Effector memory CD4-positive, alpha-beta T cell (primary cell): ENCODE measurements at places on chromosomes 2 and 18.
A peak's percentile ranks its signal among the peaks of the same experiment; 100 is the strongest.

DNA sequence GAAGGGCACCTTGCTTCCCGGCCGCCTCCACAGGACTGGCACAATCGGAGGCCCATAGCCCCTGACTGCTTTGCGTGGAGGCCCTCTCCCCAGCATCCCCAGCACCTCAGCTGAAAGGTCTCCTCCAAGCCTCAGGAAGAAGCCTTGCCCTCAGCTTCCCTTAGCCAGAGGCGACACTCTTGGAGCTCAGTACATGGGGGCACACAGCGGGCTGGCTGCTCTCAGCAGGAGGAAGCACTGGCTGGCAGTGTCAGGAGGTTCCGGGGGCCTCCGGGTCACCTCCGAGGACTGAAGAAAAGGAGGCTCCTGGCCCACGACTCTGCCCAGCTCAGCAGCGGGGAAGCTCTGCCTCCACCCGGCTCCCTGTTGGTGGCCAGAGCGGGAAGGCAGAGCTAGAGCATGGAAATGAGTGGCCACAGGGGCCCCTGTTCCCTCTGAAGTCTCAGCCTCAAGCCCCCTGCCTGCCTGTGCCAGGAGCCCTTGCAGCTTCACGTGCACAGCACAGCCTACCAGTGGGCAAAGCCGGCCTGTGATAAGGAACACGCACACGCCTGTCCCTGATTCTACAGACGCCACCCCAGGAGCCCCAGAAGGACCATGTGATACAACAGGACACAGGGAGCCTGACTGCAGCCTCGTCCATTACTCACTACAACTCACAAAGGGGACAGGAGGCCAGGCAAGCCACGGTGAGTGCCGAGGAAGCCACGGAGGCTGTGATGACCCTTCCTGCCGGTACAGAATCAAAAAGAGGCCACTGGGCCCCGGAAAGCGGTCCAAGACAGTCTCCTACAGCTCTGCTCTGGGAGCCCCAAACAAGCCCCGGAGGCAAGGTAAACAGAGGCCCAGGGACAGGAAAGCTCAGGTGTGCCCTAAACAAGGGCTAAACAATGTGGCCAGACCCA is 15.5 kb downstream of the HDAC4 start:
- no peaks in the 10 kb centered on the region for H3K36me3 ChIP-seq
- no peak overlapping the region for H3K27ac ChIP-seq
- no peak for DNase-seq
- H3K4me1 ChIP-seq: peaks cover 16% of the 10 kb centered on the region

GRCh38 chr18:49023271-49023937 is 72.6 kb upstream of the SMAD7 start:
- no peaks in the 10 kb centered on the region for H3K27me3 ChIP-seq
- H3K4me3 ChIP-seq: no peak overlapping the region
- H3K36me3 ChIP-seq: no peaks in the 10 kb centered on the region
- H3K27ac ChIP-seq: no peak overlapping the region

- no peak for DNase-seq
- no peaks in the 10 kb centered on the region for H3K4me1 ChIP-seq
- no peaks in the 10 kb centered on the region for H3K27me3 ChIP-seq
- no peaks in the 10 kb centered on the region for H3K36me3 ChIP-seq
- H3K27ac ChIP-seq: no peak overlapping the region
Measured at GRCh38 chr18:61754039-61754583, 138.7 kb downstream of the RNF152 start.

DNA sequence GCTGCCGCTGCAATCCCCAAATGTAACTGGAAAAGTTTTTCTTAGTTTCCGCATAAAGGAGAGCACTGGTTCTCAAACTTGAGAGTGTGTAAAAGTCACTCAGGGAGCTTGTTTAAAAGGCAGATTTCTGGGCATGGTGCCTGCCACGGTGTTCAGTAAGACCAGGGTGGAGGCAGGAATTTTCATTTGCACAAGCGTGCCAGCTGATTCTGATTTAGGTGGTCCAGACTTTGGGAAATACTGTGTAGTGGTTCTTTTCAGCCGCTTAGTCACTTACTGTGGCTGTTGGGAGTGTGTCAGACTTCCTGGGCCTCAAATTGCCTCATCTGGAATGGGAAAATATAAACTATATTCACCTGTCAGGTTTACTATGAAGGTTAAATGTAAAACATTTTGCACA is 788 bp downstream of the ARMC9 start:
- no peak overlapping the region for H3K27ac ChIP-seq
- H3K27me3 ChIP-seq: no peaks in the 10 kb centered on the region
- H3K36me3 ChIP-seq: no peaks in the 10 kb centered on the region

GRCh38 chr2:175401956-175402469 is 220.5 kb upstream of the ATP5MC3 start:
- no peaks in the 10 kb centered on the region for H3K4me1 ChIP-seq
- no peaks in the 10 kb centered on the region for H3K36me3 ChIP-seq
- no peak overlapping the region for H3K4me3 ChIP-seq
- H3K27ac ChIP-seq: no peak overlapping the region

- H3K36me3 ChIP-seq: no peaks in the 10 kb centered on the region
- no peak for DNase-seq
- peak overlapping the region; percentile 49 for H3K4me3 ChIP-seq
- H3K27me3 ChIP-seq: no peaks in the 10 kb centered on the region
- peaks cover 6% of the 10 kb centered on the region for H3K4me1 ChIP-seq
Measured at GRCh38 chr2:47907039-47907781, 912 bp upstream of the FBXO11 start.
